ENCODE measurements at places on chromosomes 1 and 21.

DNA sequence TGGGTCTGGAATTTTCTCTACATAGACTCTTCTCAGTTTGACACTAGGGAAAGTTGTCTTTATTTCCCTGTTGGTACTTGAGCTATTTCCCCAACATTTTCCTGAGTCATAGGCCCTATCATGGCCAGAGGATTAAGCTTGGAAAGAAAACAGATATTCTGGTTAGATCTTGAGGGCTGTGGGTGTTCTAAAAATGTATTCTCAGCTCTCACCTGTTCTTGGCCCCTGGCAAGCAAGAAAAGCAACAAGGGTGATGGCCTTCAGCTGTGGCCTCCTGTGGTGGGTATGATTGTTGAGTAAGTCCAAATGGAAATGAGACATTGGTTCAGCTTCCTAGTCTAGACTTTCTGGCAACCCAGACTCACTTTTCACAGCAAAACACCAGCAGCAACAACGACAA is 17.4 kb upstream of the LCE3A start:
- no peak for DNase-seq

GRCh38 chr1:107000902-107001301 is 55.6 kb upstream of the PRMT6 start:
- no peak for DNase-seq

DNA sequence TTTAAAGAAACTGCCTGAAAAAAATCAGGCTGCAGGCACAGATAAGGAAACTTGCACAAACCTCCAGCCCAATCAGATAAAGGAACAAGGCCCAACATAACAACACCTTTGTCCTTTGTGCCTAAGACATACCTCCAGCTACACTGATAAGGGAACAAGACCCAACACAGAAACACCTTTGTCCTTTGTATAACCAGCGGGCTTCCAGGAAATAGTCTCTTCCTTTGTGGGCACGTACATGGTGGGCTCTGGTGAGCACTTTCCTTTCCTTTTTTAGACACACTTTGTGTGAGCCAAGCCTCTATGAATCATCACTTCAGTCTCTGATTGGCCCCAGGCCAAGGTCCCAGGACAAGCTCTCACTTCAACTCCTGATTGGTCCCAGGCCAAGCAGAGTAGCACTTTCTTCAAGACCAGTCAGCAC is 23.6 kb downstream of the ZNF670 start:
- peak; percentile 70 for DNase-seq

DNA sequence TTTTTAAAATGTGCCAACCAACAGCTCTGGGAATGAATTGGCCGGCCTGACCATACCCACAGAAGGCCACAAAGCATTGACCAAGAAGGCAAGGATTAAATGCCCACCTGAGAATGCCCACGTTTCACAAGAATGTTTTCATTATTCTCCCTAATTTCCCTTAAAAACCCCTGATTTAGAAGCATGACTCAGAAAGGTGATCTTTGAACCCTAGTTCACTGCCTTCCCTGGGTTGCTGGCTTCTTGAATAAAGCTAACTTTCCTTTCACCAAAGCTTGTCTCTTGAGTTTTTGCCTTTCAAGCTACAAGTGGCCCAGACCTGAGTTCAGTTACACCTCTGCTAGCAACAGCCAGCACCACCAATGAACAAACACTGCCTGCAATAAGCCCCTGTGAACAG is 14.4 kb upstream of the MRPL55 start:
- DNase-seq, result no peak

DNA sequence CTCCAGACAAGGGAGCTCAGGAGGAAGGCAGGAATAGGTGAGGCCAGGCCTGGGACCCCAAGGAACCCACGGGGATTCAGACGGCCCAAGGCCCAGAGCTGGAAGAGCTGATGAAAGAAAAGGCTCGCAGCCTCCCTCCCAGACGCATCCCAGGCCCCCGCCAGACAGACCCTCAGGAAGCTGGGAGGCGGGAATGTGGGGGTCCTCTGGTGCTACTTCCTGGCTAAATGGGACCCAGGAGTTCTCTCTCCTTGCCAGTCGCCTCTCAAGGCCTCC is 430 bp downstream of the FBXO2 start:
- DNase-seq, result no peak

DNA sequence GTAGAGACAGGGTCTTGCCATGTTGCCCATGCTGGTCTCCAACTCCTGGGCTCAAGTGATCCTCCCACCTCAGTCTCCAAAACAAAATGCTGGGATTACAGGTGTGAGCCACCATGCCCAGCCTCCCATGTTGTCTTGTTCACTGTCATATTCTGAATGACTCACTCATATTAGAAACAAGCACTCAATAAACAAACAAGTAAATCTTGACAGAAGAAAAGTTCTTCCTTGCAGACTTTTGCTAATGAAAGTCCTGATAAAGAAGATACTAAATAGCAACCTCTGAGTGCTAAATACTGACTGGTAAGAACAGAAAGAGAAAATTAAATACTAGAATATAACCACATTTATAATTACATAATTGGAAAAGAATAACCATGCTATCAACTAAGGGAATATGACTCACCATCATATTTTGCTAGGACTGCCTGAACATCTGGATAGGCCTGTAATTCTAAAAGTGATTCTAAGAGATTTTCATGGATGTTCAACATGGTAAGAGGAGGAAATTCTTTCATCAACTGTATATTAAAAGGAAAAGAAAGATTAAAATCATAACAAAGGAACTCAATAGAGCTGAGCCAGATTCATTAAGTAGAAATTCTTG is 37.3 kb downstream of the ST7L start:
- DNase-seq, result no peak

DNA sequence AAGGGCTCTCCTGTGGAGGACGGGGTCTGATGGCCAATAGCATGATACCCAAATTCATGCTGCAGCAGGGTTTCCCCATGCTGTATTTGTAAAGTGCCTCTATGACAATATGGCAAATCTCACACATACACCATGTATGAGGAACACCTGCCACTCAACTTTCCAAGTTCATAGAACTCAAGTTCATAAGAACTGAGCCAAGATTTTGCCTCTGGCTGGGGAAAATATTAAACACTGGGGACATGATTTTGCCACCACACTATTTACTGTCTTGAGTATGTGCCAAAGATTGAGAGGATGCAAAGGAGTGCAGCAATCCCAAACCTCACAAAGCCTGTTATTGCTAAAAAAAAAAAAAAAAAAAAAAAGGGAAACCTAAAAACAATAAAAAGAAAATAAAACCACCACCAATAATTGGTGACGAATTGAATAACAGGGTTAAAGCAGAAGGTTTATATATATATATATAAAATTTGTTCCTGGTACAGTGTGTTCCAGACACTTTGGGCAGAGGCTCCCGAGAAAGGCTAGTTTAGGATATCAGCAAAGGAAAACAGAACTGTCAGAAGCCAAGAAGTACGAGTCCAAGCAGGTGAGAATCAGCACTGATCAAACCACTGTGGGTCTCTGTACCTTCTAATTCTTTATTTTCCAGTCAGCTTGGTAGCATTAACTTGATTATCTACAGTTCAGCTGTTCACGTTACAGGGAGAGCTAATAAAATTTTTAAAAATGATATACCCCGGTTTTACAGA is 24.3 kb downstream of the ZBTB21 start:
- DNase-seq, result no peak

DNA sequence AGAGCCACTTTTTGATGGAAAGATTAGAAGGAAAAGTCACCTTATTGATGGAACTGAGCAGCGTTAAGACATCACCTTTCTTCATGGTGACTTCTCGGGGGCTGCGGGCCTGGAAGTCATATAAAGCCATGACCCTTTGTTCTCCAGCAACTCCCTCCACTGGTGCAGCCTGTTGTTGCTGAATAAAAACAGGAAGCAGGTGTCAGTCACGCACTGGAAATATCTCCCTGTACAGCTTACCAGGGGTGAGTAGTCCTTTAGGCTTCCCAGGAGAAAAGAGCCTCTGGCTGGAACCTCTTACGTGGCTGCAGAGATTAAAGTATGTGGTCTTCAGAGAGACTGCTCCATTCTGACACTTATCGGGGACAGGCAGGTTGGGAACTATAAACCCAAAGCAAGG is 31.9 kb downstream of the SPTA1 start:
- peak; percentile 58 for DNase-seq

- no peak for DNase-seq
Observed at GRCh38 chr1:171515299-171515698, 30.0 kb downstream of the PRRC2C start.

DNA sequence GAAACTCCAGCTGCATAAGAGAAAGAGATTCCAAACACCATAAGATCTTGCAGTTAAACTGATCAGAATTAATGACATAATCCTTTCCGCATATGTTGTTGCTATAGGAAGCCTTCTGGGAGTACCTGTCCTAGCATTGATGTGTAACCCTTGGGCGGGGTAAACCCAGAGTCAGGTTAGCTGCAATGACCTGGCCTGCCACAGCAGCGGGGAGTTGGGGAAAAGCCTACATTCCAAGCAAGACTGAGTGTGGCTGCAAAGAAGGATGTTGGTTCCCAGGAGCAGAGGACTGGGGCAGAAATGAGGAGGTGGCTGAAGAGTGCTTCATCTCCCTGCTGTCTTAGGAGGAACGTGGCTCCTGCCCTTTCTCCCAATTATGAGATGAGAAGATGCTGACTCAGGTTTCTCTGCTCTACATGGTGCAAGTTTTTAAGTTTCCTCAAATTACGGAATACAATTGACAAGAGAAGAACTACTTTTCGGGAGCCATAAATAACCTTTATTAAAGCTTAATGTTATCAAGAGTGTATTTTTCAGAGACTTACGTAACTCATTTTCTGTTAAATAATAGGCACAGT is 142.1 kb downstream of the RYR2 start:
- DNase-seq, result peak; percentile 77

- DNase-seq, result no peak
Observed at GRCh38 chr1:19710825-19711611, 46.3 kb downstream of the HTR6 start.

DNA sequence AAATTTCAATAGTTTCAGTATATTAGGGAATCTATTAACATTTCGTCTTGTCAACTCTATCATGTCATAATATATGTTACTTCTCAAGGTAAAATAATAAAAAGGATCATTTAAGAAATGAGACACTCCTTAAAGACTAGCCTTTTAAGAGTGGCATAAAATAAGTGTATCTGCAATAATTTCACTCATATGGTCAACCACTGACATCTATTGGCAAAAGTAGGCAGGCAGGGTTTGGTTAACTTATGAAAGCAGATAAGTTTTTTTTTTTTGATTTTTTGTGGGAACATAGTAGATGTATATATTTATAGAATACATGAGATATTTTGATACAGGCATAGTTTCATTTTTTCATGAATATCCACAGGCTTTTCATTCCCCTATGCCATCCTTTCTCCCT is 5.5 kb upstream of the RGS21 start:
- DNase-seq, result no peak

GRCh38 chr21:31576428-31576827 is 83.1 kb upstream of the SOD1 start:
- no peak for DNase-seq

DNA sequence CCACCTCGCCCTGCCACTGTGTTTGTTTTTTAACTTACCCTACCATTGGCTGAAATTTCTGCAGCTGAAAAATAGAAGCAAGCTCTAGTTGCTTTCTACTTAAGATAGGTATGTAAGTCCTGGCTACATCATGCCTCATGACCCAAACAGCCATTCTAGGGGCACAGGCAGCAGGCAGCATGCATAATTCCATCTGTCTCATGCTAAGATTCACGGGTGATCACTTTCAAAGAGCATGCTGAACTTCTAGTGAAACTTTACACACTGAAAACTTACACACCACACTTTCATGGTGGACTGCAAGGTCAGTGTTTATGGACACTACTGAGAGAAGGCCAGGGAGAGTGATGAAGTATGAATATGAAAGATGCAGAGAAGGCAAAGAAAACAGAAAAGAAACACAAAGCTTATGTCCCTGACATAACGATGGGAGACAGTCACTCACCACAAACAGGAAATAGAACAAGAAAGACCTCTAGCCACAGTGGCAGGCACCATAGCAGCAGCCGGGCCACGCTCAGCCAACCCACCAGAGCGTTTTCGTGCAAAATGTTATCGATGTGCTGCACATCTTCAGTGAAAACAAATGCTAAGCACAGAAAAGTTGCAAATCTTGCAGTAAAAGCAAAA is 102.3 kb upstream of the TIAM1 start:
- DNase-seq, result no peak

GRCh38 chr1:219149953-219150352 is 23.7 kb upstream of the LYPLAL1 start:
- DNase-seq, result no peak

DNA sequence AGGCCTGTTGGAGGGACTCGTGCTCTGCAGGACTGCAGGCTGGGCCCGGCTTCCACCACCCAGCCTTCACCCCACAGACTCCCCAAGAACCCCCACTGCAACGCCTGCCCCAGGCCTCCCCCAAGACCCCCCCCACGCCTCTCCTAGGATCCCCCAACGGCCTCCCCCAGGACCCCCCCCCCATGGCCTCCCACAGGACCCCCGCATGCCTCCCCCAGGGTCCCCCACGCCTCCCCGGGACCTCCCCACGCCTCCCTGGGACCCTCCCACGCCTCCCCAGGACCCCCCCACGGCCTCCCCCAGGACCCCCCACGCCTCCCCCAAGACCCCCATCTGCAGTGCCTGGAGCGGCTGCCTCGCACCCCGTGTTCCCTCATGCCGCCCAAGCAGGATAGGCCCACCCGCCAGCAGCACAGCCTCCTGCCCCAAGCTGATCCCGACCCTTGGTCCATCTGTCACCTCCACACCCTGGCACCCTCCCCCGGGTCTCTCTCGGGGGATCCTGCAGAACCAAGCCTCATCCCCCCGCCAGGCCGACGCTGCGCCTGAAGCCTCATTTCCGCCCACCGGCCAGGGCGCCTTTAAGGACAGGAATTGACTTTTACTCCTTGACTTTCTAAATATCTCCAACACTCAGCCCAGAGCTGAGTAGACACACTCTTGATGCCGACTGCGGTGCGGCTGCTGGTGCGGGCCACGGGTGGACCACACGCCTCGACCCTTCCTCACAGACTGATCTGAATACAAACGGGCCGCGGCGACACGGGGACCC is 14.1 kb upstream of the RNF223 start:
- peak; percentile 45 for DNase-seq

DNA sequence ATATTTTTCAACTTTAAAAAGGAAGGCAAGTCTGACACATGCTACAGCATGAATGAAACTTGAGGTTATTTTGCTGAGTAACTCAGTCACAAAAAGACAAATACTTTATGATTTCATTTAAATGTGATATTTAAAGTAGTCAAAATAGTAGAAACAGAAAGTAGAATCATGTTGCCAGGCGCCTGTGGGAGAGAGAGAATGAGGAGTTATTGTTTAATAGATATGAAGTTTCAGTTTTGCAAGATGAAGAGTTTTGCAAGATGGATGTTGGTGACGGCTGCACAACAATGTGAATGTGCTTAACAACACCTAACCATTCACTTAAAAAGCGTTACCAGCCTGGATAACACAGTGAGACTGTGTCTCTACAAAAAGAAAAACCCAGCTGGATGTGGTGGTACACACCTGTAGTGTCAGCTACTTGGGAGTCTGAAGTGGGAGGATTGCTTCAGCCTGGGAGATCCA is 20.7 kb upstream of the ATP1A1 start:
- DNase-seq, result no peak

- DNase-seq, result no peak
Observed at GRCh38 chr1:230972855-230973271, 5.8 kb downstream of the TTC13 start.
